ENCODE measurements at places on chromosomes 13 and 19.

GRCh38 chr13:106774621-106775020 is 206.7 kb upstream of the ARGLU1 start:
- DNase-seq = no peak

DNA sequence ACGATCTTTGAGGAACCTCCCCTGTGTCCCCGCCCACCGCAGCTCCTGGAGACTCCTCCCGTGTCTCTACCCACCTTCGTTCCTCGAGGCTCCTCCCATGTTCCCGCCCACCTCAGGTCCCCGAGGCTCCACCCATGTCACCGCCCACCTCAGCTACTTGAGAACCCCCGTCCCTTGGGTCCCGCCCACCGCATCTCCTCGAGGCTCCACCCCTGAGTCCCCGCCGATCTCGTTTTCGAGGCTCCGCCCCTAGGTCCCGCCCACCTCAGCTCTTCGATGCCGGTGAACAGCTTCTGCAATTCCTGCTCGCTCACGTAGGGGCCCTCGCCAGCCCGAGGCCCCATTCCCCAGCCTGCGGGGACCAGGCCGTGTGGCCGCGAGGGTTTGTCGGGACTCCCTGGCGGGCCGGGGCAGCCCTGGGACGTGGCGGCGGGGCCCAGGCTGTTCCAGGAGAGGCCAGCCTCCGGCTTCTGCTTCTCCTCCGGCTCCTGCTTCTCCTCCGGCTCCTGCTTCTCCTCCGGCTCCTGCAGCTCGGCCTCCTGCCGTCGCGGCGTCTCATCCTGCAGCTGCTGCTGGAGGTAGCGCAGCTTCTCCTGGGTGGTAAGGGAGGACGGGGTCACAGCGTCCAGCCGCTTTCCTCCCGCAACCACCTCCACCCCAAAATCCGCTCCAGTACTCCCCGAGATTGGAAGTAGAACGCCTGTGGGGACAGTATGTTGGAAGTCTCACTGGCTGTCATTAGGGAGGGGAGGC is 16.7 kb downstream of the TSKS start:
- DNase-seq = no peak

- no peak for DNase-seq
These were observed 75.5 kb downstream of the COL4A1 start for GRCh38 chr13:110231348-110232047.

DNA sequence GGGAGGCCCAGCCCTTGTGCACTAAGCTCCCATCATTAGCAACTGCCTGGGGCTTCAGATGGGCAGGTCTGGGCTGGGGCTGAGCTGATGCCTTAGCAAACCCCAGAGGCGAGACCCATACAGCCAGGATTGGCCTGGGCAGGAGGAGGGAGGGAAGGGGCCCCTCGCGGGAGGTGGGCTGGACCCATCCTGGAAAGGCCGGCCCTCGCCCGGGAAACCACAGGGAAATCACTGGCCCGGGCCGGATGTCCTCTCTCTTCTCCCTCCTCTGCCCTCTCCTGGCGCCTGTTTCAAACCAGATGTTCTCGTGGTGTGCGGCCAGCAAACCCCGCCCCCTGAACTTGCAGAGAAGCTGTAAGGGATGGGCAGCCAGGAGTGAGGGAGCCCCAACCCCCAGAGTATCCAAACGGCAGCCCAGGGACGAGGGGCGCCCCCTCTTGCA is 43.1 kb downstream of the TMEM255B start:
- DNase-seq = no peak

DNA sequence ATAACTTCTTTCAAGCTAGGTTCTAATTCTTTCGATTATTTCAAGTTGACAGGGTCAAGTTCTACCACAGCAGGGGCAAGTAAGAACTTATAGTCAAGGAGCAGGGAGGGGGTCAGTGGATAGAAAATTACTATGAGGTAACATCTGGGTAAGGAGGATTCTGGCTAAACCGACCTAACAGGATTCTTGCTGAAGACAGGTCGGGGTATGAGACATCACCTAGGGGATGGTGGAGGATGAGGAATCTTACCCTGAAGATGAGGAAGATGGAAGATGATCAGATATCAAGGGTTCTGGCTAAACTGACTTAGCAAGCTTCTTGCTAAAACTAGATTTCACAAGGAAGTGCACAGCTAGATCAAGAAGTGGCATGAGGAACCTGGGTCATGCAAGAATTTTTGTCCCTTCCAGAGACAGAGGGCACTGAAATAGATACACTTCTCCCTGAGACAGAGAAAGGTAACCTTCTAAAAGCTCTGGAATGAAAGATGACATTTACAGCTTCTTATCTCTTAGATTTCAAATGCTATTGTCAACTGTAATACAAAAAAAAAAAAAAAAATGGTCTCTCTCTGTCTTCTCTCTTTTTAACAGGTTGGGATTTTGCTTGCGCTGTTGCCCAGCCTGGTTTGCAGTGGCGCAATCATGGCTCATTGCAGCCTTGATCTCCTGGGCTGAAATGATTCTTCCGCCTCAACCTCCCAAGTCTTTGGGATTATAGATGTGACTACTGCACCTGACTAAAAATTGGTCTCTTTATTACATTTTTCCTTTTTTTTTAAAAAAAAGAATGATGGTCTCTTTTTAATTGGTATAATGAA is 9.6 kb upstream of the METTL21C start:
- DNase-seq = no peak

DNA sequence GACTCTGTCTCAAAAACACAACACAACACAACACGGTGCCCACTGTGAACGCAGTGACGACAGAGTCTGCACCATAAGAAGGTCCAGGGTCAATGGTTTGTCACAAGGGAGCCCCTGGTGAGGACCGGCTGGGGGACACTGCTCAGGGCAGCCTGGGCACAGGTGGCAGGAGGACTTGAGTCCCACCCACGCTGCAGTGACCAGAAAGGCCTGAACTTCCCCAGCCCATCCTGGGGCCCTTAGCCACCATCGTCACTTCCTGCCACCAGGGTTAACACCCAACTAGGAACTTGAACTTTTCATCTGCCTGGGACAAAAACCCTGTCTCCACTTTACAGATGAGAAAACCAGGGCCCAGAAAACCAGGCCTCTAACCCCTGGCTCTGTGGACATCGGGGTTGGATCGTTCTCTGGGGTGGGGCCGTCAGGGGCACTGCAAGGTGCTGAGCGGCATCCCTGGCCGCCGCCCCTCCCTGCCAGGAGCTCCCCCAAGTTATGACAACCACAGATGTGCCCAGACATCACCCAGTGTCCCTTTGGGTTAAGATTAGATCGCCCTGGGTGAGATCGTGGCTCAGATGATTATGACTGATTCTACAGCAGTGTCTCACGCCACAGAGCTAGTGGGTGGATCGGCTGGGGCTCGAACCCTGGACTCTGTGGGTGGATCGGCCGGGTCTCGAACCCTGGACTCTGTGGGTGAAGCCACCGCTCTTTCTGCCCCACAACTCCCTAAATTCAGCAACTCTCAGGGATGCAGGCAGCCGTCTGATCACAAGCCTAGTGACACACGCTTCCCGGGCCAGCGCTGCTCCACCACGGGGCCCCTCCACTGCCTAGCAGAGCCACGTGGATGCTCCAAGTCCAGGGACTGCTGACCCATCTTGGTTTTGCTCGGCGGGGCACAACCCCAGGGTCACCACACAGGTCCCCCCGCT is 14.0 kb downstream of the MOB3A start:
- no peak for DNase-seq

DNA sequence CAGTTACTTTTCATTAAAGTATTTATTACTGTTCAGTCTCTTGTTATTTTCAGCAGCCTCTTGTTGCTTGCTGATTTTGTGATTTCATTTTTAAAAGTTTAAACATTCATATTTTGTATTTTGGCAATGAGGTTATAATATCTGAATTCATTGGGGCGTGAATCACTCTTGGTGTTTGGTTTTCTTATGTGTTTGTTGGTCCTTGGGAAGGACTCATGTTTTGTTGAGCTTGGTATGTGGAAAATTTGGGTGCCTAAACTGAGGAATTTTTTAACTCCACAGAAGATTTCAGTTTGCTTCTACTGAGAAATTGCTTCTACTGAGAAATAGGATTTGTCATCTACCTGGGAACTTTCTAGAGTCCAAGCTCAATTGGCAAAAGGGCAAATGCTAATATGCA is 38.2 kb downstream of the PDS5B start:
- DNase-seq = no peak

DNA sequence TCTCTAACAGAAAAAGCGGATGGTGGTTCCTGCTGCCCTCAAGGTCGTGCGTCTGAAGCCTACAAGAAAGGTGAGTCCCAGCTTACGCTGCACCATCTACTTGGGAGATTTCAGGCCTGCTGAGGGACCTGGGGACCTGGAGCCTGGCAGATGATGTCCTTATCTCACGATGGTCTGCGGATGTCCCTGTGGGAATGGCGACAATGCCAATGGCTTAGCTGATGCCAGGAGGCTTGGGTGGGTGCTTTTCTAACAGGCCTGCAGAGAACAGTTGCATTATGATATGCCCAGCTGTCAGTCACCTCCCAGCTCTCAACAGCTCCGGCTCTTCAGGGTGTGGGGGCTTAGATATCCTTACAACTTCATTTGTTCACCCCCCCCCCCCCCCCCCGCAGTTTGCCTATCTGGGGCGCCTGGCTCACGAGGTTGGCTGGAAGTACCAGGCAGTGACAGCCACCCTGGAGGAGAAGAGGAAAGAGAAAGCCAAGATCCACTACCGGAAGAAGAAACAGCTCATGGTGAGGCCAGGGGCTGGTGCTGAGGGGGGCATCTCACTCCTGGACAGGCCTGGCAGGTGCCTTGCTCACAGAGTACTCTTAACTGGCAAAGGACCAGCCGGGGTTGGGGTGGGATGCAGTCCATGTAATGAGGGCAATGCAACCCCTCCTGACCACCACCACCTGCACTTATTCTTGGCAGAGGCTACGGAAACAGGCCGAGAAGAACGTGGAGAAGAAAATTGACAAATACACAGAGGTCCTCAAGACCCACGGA is 3.8 kb downstream of the RPL13A start:
- no peak for DNase-seq

DNA sequence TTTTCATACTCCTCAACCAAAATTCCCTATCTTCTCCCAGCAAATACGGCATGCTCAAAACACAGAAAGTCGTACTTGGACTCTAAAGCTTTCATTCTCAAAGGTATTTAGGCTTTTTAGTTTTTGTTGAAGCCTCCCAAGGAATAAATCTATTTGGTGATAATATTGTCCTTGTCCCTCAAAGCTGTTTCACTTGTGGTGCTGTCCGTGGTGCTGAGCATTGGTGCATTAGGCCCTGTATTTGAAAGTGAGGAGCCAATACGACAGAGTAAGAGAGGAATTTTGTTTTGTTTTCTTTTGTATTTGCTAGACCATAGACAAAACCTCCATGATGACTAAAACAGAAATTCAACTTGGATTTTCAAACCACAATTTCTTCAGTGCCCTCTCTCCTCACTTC is 3.2 kb upstream of the LGALS13 start:
- DNase-seq = no peak

DNA sequence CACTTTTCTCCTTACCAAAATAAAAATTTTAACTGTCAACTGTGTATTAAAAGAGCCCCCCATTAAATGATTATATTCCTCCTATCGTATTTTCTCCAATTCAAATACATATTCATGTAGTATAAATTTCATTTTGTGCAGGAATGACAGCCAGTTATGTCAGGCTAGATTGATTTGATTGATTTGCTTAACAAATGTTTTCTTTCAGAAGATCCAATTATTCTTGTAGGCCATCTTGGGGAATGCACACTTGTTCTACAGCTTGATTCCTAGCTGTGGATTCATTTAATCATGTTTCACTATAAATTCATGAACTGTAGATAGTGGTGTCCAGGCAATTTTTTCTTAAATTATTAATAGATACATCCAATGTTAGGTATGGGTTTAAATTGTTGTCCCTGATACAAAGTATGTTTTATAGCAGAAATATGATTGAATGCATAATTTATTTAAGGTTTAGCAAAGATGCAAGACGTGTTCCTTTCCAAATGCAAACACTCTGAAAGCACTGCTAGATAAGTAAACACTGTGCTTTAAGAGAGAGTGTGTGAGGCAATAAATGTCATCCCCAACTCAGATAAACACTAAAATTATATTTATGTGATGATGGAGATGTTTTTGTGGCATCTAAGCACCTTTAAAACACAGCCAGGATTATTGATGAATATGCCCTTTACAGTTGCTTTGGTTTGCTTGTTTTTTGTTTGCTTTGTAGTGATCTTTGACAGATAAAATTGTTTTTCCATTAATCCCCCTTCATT is 531.1 kb downstream of the DCT start:
- DNase-seq = no peak

- peak; percentile 34 for DNase-seq
These were observed at the start of gene MLNR for GRCh38 chr13:49220036-49220855. Gene MLNR (plus strand): TSS chr13:49220338. CDS start chr13:49220338, 0 bp downstream.

- no peak for DNase-seq
These were observed 146.9 kb upstream of the SOX21 start for GRCh38 chr13:94859278-94859691.

GRCh38 chr19:56367829-56368711 is 25.3 kb downstream of the ZNF582 start:
- no peak for DNase-seq

DNA sequence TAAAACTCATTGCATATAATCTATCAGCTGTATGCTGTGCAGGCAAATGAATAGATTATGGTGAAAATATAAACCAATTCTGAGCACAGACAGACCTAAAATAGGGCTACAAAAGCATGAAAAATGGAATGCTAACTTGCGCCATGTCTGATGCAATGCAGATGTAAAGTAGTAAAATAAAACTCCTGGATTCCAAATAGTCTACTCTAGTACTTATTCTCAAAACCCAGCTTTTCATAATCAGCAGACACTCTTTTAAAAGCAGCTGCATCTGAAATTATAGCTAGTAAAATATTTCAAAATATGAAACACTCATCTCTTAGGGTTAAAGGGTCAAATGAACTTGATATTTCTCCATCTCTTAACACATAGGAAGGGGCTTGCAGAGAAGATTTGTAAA is 4.7 kb upstream of the POMP start:
- no peak for DNase-seq

DNA sequence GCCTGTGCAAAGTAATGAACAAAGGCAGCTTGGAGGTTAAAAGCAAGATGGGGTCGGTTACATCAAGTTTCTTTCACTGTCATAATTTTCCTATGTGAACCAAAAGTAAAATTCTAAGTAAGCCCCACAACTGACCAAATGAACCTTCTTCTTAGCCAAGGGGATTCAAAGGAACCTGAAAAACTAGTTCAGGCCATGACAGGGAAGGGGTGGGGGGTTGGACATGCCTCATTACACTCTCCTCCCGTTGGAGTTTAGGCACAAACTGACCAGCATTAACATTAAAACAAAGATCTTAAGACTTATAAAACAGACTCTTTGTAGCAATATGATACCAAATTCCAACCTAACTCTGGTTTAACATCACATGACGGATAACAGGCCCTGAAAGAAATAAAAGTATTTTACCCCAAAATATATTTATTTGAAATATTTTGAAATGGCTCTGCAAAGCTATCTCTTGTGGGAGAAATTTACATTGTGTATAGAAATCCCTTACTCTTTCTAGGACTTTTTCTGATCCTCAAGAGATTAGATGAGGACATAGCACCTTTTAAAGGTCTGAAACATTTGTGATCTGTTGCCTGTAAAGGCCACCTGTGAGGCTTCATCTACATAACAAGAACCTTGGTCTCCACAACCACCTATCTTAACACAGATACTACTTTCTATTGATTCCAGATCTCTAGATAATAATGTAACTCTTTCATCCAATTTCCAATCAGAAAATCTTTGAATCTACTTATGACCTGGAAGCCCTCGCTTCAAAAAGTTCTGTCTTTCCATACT is 1829.0 kb upstream of the MIR17HG start:
- no peak for DNase-seq

Measured in bone marrow (tissue), 2 donors.